Nucleus accumbens (tissue), 56 donors: ENCODE measurements at places on chromosomes 2 and 18.

- no peak for DNase-seq
Observed at GRCh38 chr2:227739351-227739750, 6.3 kb upstream of the SCYGR8 start.

DNA sequence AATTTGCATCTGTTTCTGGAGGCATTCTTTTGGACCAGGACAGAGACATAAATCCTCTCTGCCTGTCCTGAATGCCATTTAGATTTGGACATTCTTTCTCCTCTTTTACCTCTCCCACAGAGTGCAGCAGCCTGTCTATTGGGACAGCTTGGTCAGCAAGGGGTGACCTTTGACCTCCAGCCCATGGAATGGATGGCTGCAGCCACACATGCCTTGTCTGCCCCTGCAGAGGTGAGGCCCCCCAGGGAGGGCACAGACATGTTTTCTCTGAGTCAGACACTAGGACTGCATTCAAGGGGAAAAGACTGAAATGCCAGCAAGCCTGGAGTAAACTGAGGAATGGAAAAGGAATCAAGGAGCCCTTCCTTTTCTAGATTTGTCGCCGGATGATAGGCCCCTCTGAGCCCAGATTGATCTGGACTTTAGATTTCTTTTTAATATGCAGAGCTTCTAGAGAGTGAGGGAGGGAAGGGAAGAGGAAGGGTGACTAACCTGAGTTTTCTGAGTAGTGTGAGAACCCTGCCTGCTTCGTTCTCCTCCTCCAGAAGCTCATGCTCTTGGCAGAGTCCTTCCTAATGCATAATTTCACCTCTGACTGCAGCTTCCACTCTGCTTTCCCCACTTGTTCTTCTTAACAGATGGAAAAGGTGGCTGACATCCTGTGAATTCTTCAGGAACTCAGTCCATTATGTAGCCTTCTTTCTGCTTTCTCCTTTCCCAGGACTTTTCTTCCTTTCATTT is 16.1 kb upstream of the TTLL4 start:
- no peak for DNase-seq

GRCh38 chr18:61096226-61096625 is 237.0 kb upstream of the CDH20 start:
- no peak for DNase-seq

DNA sequence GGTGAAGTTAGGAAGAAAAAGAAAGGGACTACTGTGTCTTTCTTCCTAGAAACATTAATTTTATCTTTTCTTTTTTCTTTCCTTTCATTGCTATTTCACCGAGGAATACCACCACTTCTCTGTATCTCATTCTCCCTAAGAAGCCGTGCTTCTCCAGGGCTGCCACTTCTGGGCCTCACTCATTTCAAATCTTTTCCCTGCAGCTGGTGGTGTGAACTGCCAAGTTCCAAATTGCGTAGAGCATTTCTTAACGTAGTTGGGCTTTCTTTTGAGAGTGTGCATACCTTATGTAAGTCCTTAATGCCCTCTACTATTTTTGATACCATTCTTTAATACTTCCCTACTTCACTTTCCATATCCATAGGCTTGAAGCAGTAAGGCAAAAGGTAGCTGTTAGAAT is 66.7 kb upstream of the CYP1B1 start:
- no peak for DNase-seq

DNA sequence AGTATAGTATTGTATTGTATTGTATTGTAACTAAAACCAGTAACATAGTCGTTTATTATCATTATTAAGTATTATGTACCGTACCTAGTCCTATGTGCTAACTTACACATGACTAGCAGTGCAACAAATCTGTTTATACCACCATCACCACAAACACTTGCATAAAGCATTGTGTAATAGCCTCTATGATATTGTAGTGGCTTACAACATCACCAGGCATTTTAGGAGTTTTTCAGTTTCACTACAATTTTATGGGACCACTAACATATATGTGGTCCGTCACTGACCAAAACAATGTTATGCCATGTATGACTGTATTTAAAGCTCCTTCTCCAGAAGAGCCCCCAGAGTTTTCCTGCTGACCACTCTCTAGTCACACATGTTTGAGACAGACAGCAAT is 306.2 kb downstream of the SETBP1 start:
- no peak for DNase-seq

- DNase-seq: no peak
Observed at GRCh38 chr2:46098621-46099062, 198.6 kb upstream of the EPAS1 start.

DNA sequence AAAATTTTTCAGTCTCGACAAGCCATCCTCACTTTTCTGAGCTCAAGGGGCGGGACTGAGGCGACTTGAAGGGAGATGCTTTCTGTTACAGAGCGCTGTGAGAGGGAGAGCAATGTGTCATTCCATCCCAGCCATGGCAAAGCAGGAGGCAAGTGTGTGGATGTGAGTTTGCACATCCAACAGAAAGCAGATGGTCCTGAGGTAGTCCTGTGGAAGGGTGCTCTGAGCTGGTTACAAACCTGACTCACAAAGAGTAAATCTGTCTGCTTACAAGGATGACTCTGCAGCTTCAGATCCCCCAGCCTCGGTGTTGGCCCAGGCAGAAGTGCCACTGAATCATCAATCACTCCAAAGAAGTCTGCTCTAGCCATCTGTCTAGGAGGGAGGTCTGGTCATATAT is 482.0 kb upstream of the DCC start:
- DNase-seq: no peak

DNA sequence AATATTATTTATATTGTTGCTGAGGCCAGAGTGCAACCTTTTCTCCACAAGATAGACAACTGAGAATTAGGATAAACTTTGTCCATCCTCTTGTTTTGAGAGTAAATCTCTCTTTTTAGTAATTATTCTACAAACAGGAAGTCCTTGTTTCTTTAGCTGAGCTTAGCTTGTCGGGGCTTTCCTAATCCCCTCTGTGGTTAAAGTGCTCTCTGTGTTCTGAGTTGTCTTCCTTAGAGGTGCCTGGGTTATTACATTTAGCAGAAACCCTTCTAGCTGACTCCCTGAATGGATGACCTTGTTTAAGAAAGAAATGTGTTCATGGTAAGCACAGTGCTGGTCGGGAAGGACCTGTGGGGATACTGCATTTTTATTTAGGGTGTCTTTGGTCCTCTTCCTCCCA is 12.7 kb downstream of the USP39 start:
- DNase-seq: no peak

GRCh38 chr18:79572848-79573451 is 106.7 kb upstream of the CTDP1 start:
- no peak for DNase-seq

DNA sequence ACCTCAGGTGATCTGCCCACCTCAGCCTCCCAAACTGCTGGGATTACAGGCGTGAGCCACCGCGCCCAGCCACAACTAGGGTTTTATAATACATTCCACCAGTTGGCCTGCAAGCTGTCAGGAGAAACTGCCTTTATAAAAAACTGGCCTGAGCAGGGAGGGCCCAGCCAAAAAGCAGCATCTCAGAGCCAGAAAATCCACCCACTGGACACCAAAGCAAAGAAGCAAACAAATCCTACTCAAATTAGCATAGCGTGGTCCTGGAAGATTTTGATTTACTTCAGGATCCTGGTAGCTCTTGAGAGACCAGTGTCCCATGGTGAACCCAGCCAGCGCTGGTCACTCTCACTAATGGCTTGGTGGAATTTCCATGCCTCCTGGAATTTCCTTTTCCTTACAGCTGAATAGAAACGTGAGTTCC is 60.0 kb upstream of the PXDN start:
- no peak for DNase-seq

GRCh38 chr2:39379643-39380524 is 57.2 kb downstream of the MAP4K3 start:
- no peak for DNase-seq

GRCh38 chr2:43033466-43034241 is 192.8 kb downstream of the ZFP36L2 start:
- no peak for DNase-seq

GRCh38 chr2:39671604-39672003 is 5.9 kb downstream of the TMEM178A start:
- DNase-seq: no peak

DNA sequence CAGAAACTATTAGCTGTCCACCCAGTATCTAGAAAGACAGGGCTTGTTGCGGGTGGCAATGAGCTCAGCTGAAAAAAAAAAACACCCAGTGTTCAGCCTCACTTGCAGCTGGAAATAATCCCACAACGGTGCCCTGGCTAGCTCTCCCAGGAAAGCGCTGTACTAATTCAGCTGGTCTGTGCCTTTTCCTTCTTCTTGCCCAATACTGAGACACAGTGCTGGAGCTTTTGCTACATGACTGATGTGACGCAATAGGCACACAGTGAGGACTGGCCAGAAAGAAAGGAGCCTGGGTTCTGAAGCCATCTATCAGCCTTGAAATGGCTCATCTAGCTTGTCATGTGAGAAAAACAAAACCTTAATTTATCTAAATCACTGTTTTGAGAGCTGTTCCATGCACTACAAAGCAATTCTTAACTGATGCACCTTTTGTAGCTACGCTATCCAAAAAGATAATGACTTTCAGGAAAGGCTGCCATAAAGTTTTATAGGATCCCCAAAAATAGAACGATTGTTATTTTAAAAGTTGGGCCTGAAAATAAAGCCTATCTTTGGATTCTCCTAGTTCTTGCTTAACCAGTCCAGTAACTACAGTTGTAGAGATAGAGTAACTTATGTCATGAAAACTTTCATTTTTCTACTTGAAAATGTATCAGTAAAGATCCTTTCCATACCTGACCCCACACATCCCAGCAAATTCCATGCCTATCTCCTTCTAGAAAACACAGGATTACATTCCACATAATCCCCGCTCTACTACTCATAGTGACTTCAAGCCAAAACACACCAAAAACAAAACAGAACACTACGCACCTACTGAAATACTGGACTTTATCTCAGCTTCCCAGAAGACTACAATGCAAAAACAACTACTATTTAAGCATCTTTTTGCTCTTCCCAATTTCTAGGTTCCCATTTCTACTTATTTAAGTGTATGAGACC is 15.9 kb downstream of the KIDINS220 start:
- DNase-seq: no peak

GRCh38 chr2:30349691-30350090 is 97.4 kb upstream of the LCLAT1 start:
- no peak for DNase-seq

DNA sequence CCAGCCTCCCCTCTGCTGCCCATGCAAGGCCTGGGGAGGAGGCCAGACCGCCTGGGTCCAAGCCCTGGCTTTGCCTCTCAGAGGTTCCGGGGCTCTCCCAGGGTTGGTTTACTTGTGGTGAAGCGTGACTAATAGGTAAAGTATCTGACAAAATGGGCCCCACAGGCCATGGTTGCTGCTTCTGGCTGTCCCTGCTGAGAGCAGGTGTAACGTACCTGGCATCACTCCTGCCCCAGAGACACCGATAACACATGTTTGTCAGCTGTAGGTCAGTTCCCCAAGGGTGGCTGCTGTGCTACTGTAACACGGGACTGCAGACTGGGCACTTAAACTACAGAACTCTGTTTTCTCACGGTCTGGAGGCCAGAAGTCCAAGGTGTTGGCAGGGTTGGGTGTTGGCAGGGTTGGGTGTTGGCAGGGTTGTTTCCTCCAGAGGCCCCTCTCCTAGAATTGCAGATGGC is 34.1 kb downstream of the ODC1 start:
- DNase-seq: no peak

DNA sequence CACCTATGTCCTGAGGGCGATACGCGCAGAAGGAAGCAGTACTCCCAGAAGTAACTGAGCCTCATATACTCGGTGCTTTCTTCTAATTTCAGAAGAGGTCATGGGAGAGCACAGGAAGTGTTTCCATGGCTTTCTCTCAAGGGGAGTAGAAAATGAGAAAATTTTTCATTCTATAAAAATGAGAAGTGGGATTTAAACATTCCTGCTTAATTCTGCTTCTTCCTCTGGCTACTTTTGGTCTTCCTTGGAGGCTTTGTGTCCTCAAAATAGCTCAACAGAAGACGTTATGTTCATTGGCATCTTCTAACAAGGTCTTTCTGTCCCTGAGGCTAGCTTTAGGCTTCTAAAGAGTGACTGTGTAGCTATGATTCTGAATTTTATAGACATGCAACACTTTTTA is 497.0 kb downstream of the TDRD15 start:
- no peak for DNase-seq

GRCh38 chr2:240639566-240639965 is 14.3 kb downstream of the GPR35 start:
- DNase-seq: no peak

DNA sequence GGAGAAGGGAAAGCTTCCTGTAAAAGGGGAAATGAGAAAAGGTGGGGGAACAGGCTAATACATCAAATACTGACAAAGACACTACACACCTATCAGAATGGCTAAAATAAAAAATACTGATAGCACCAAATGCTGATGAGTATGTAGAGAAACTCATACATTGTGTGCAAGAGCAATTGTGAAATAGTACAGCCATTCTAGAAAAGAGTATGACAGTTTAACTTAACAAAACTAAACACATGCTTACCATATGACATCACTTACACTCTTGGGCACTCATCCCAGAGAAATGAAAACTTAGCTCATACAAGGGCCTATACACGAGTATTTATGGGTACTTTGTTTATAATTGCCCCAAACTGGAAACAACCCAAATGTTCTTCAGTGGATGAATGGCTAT is 53.4 kb downstream of the ZNF638 start:
- DNase-seq: no peak

DNA sequence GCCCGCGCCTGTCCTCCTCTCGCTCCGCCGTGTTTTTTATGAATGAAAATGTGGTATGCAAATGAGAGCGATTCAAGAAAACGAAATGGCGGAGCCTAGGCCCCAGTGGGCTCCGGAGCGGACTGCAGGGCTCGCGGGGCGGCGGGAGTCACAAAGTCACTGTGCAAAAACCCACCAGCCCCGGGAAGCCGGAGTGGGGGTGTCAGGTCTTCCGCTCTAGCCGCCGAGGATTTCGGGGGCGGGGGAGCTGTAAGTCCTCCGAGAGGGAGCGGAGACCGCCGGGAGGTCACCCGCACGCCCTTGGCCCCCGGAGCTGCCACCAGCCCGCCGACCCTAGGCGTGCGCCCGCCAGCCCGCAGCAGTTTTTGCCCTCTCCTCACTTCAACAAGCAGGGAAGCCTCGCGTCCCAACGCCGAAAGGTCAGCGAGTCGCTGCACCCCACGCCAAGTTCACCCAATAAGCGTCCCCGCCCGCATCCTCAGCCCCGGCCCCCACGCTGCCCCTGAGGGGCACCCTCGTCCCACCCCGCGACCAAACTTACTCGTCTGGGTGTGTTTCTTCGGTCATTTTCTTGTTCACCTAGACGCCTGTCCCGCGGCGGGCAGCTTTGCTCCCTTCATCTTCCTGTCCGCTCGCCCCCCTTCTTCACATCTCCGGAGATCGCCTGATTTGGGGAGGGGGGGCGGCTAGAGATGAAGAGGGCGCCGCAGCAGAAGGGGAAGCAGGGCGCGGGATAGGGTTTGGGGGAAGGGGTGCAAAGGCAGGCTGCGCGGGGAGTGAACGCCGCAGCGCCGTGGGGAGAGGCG is 775 bp downstream of the SPRED2 start:
- peak; percentile 30 for DNase-seq

GRCh38 chr2:160906878-160907277 is 253.3 kb upstream of the TANK start:
- DNase-seq: no peak
